ENCODE measurements at places on chromosomes 11 and 22. TPM values are rescaled to one million over a fixed set of nuclear protein-coding genes. Genes with fewer than 3 reads are reported as not detected.

The OR52N2 gene
- total RNA-seq, result not detected

The LAMTOR1 gene
- 102 TPM for total RNA-seq

The KRTAP5-11 gene
- total RNA-seq, result not detected

The AMOTL1 gene
- 3.3 TPM for total RNA-seq

The LINC01488 gene
- not detected for total RNA-seq

The NPTXR gene
- total RNA-seq, result 0.46 TPM

The ANKK1 gene
- 0.67 TPM for total RNA-seq

The SEC14L3 gene
- not detected for total RNA-seq

The RRM1 gene
- 25.2 TPM for total RNA-seq

The INS gene
- 1.3 TPM for total RNA-seq

The SLC22A9 gene
- not detected for total RNA-seq

The APOA4 gene
- total RNA-seq, result not detected

The SNX19 gene
- total RNA-seq, result 59.0 TPM

The CDON gene
- total RNA-seq, result 2.9 TPM

The TCN2 gene
- 58.2 TPM for total RNA-seq

DNA sequence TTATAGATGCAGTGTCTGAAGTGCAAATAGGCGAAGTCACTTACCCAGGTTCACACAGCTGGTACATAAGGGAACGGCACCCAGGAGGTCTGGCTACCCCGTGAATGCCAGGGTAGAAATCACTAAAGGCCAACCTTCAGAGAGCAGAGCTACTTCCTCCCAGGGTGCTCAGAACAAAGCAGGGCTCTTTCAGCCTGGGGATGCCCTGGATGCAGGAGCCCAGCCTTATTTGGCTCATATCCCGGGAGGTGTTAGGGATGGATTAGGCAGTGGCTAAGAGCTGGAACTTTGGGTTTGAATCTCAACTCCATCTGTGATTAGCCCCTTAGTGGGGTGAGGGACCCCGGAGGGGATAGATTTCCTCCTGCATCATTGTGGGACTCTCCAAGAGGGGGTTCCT is 33.1 kb upstream of the ASPHD2 start:
- no peak for DNase-seq

- DNase-seq, result no peak
Observed at GRCh38 chr22:39309364-39309861, 10.0 kb downstream of the RPL3 start.

DNA sequence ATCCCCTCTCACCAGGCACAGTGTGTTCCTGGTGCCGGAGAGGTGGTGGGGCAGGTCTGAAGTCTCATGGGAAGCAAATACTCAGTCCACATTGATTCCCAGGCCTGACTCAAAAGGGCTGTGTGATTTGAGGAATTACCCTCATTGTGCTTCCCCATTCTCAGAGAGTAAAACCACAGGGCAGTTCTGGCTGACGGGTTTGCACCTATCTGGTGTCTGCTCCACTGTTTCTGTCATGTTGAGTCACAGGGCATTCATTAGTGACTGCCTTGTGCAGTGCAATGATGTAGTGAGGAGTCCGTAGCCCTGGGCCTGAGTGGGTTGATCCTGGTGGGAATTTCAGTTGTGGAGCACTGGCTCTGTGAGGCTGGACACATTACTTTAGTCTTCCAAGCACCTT is 85.2 kb upstream of the ARHGAP20 start:
- DNase-seq, result no peak

- DNase-seq, result no peak
Observed at GRCh38 chr22:17429516-17429915, 60.3 kb downstream of the CECR2 start.

DNA sequence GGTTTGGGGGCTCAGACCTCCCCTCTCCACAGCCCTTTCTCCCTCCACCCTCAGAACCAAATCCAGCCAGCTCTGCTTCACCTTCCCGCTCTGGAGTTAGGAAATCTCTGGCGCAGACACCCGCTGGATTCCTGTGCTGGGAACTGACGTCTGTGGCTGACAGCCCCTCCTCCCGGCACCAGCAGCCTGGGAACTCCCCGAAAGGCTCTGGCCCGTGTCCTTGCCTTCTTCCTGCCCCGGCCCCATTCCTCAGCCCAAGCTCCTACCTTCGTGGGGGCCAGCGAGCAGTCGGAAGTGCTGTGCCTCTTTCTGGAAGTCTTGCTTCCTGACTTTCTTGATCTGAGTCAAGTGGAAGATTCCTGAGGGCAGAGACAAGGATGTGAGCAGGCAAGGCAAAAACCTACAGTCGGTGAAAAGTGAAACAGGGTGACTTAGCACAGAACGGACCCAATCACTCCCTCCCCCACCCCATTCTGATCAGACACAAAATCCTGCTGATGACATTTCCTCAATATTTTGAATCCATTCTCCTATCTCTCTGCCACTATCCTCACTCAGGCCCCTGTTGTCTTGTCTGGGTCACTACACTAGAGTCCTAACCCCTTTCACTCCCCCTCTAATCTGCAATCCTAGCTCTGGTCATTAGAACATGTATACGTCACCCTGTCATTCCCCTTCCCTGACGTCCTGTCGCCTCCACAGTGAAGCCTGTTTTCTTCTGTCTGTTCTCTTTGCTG is 34.1 kb downstream of the CHRDL2 start:
- DNase-seq, result peak; percentile 42

GRCh38 chr11:134853992-134854991 is 442.2 kb upstream of the B3GAT1 start:
- DNase-seq, result no peak

- DNase-seq, result peak; percentile 27
Observed at GRCh38 chr11:2302896-2303626, 1.2 kb downstream of the TSPAN32 start.

GRCh38 chr11:118933486-118933885 is 7.8 kb upstream of the BCL9L start:
- DNase-seq, result no peak

- DNase-seq, result no peak
Observed at GRCh38 chr22:40426594-40427333, 56.4 kb downstream of the SGSM3 start.

GRCh38 chr22:40967111-40967760 is 16.1 kb downstream of the RBX1 start:
- no peak for DNase-seq

- no peak for DNase-seq
Observed at GRCh38 chr11:59787816-59788215, 22.8 kb downstream of the MRPL16 start.

GRCh38 chr11:75277211-75277805 is 36.7 kb downstream of the TPBGL start:
- DNase-seq, result no peak

- DNase-seq, result no peak
Observed at GRCh38 chr22:25161017-25161915, 38.4 kb upstream of the CRYBB3 start.

DNA sequence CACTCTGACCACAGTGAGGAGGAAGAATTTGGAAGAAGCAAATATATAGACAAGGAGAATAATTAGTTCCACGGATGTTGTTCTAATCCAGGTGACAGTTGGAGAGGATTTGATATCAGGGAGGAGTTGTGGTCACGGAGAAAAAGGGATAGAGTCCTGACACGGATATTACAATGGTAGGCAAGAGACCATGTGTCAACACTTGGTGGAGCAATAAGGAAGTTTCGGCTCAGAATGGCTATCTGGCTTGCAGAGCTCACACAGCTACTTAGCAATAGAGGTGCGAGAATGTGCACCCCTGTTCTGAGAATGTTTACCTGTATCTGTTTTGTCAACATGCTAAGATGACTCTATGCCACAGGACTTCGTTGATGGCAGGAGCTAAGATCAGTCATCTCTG is 10.4 kb upstream of the OR9Q2 start:
- DNase-seq, result no peak

DNA sequence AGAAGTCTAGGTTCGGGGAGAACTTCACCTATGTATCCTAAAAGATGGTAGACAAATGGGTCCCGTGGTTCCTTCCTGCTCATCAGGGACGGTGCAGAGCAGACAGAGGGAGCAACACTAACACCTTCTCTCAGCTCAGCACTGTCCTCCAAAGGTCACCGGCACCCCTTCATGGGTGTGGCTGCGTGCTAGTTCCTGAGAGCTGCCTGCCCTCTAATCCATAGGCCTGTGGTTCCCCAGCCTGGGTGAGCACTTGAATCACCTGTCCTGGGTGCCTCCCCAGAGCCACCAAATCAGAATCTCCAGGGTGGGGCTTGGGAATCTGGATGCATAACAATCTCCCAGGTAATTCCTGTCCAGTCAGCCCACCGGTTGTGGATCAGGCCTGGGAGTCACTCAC is 113.9 kb upstream of the TMEM45B start:
- DNase-seq, result no peak

- DNase-seq, result no peak
Observed at GRCh38 chr22:20019661-20020532, 1.0 kb upstream of the TANGO2 start.

- no peak for DNase-seq
Observed at GRCh38 chr22:45997777-45998637, 21.0 kb upstream of the WNT7B start.

DNA sequence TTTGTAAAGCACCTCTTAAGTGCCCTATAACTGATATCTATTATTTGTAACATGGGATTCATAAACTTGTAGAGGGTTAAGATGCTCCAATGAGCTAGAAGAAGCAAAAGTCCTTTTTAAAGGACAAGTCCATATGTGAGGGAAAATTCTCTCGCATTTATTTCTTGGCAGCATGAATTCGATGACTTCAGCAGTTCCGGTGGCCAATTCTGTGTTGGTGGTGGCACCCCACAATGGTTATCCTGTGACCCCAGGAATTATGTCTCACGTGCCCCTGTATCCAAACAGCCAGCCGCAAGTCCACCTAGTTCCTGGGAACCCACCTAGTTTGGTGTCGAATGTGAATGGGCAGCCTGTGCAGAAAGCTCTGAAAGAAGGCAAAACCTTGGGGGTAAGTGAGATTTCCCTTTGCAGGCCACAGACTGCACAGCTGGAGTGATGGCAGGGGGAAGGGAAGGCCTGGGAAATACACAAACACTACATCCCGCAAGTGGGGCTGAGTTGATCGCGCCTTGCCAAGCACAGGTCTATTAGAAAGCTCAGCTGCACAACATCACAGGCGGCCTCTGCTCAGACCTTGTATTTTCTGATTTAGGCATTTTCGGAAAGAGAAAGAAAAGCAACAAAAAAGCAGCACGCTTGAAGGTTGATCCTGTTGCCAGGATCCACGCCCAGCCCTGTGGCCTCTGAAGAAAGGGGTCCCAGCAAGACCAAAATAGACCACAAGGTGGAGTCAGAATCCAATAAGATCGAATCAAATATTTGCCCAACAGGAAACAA is 1.5 kb downstream of the MS4A8 start:
- peak; percentile 41 for DNase-seq

DNA sequence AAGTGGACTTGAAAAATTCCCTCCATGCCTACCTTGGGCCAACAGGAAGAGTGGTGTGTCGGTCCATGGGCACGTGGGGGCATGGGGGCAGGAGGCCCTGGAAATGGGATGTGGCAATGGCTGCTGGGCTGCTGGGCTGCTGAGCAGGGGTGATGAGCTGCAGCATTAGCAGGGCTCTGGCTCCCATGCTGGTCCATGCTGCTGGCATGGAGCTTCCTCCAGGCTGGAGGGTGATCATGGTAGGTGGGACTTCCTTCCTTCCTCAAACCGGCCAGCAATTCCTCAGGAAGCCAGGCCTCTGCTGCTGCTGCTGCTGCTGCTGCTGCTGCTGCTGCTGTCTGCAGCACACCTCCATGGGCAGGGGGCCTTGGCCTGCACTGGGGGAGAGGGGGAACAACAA is 4.3 kb downstream of the RGL4 start:
- DNase-seq, result no peak

- DNase-seq, result no peak
Observed at GRCh38 chr11:117839380-117839881, 14.9 kb upstream of the FXYD2 start.

DNA sequence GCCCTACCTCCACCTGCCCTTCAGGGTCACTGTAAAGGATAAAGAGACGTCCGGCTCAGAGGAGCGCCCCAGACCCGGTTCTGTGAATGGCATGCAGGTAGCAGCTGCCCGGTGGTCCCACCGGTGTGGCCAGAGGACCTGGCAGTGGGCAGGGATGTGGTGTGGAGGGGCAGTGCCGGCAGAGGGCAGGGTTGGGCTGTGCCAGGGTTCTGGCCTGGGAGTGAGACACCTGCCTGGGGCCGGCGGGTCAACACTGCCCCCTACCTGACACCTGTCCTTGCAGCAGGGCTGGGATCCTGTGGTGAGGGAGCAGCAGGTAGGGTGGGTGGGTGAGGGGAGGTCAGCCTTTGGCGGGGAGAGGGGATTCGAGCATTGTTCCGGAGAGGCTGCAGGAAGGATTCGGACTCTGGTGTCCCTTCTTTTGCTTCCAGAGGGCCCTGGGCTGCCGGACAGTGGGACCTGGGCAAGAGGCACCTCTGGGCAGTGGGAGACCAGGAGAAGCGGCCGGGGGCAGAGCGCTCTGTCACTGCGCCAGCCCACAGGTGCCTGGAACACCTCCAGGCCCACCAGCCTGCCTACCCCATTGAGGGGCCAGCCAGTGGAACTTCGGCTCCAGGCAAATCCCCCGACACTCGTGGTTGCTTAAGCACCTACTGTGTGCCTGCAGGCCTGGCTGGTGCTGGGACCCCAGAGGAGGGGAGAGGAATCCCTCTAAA is 1.6 kb upstream of the PHLDA2 start:
- peak; percentile 90 for DNase-seq

- no peak for DNase-seq
Observed at GRCh38 chr11:93080146-93080759, 110.8 kb downstream of the MTNR1B start.

DNA sequence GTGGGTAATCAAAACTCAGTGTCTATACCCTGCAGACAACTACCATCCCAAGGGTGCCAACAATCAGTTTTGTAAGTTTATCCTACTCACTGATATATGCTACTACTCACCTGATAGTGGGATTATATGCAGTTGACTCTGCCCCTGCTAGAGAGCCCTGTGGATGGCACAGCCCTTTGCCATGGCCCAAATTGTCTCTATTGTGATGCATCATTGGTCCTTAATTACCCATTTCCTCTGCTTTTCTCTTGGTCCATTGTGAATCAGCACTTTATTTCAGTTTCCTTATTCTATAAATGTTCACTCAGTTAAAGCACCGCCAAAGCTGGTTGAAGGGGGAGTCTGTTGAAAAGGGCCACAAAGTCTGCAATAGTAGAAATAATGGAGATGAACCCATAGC is 42.3 kb downstream of the PLAAT5 start:
- DNase-seq, result no peak

DNA sequence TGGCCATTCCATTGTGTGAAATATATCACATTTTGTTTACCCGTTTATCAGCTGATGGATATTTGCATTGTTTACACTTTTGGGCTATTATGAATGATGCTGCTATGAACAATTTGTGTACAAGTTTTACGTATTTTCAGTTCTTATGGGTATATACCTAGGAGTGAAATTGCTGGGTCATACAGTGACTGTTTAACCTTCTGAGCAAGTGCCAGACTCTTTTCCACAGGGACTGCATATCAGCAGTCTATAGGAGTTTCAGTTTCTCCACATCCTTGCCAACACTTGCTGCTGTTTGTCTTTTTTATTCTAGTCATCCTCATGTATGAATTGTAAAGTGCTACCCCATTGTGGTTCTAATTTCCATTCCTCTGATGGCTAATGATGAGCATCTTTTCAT is 108.2 kb downstream of the EMSY start:
- no peak for DNase-seq

Measured in left colon (tissue), 2 donors.